ENCODE measurements at places on chromosomes 7 and 10.

- DNase-seq: no peak
These were observed 210.8 kb upstream of the PFKP start for GRCh38 chr10:2856598-2856997.

- no peak for DNase-seq
These were observed 184.9 kb downstream of the EMX2 start for GRCh38 chr10:117727421-117727820.

DNA sequence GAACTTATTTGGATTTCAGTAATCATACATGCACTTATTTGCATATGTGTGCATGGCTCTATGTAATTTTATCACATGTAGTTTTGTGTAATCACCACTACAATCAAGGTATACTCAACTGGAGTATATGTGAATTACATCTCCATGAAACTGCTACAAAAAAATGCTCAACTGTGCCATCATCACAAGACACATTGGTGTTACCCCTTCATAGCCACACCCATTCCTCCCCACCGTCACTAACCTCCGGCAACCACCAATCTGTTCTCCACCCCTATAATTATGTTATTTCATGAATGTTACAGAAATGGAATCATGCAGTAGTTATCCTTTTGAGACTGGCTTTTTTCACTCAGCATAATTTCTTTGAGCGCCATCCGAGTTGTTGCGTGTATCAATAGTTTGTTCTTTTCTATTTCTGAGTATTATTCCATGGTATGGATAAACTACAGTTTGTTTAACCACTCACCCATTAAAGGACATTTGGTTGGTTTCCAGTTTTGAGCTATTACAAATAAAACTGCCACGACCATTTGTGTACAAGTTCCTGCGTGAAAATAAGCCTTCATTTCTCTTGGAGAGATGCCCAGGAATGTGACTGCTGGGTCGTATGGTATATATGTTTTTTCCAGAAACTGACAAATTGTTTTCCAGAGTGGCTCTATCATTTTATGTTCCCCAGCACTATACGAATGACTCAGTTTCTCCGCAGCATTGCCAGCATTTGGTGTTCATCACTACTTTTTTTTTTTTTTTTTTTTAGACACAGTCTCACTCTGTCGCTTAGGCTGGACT lies 11.3 kb upstream of the SMO start:
- DNase-seq: no peak

DNA sequence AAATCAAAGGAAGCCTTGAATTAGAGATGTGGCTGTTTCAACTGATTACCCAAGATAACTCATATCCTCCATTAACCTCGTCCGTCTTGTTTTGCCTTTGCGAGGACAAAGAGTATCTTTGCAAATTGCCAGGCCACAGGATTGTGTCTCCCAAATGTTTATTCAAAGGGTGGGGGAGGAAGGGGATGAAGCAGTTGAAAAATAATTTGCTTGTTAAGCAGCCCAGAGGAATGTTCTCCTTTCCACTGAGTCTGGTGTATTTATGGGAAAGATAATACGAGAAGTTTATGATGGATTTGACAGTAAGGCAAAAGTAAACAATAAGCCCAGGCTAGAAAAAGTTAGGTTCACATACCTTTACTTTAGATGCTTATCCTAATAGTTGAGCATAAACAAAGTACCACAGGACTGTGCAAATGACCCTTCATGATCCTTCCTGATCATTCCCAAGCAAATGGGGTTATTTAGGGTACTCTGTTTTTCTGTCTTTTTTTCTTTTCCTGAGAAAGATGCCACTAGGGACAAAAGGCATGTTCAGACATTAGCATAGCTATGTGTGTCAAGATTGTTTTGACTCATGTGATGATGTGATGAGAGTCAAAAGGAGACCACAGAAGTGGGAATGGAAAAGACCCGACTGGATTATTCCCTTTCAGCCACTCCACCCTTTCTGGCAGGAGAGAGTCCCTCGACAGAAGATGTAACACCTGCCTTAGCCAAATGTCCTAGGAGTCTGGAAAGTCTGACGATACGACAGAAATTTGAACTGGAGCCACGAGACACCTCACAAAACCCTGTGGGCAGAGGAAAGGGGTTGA lies 243.0 kb upstream of the GLI3 start:
- no peak for DNase-seq

DNA sequence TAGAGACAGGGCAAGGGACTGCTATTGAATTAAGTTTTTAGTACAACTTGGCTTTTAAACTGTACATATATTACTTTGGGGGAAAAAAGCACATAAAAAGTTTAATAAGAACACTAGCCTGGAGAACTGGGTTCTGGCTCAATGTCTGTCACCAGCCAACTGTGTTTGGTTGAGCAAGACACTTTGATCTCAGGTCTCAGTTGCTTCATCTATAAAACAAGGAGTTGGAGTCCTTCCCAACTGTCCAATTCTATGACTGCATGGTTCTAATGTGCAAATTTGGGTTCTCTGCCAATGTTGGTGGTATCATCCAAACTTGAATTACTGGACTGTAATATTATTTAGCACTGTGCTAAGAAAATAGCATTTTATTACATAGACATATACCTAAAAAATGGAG lies 50.3 kb downstream of the ATXN7L1 start:
- no peak for DNase-seq

DNA sequence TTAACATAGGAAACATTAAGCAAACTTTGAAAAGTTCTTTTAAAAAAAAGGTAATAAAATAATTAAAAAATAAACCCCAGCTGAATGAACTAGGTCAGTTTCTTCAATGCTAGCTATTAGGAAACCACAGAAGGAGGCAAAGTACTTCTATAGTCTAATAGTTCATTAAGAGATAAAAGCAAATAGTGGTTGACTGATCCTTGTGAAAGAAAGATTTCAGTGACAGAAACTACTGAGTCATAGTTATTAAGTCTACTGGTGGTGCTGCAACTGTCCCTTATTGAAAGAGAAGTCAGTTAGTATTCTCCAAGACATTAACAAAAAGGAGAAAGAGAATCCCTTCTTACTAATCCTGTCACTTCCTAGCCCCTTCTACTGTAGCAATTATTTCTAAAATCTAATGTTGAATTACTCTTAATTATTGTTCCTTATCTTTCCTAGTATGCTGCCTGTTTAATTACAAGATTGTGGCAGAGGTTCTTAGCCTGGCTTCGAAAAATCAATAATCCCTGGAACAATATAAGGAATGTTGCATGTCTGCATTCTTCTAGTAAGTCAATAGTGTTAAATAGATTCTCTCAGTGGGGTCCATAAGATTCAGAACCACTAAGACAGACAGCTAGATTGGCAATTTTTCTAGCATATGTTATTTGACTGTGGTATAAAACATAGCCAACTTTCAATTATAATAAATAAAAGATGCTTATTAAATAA lies 18.2 kb downstream of the TCTN3 start:
- DNase-seq: no peak

- no peak for DNase-seq
These were observed 68.3 kb downstream of the MLLT10 start for GRCh38 chr10:21602313-21602712.
